ENCODE measurements at places on chromosomes 5 and 9.
A peak's percentile ranks its signal among the peaks of the same experiment; 100 is the strongest.

GRCh38 chr5:55865831-55866230, 14.7 kb downstream of the IL31RA start:
- no peak for DNase-seq

DNA sequence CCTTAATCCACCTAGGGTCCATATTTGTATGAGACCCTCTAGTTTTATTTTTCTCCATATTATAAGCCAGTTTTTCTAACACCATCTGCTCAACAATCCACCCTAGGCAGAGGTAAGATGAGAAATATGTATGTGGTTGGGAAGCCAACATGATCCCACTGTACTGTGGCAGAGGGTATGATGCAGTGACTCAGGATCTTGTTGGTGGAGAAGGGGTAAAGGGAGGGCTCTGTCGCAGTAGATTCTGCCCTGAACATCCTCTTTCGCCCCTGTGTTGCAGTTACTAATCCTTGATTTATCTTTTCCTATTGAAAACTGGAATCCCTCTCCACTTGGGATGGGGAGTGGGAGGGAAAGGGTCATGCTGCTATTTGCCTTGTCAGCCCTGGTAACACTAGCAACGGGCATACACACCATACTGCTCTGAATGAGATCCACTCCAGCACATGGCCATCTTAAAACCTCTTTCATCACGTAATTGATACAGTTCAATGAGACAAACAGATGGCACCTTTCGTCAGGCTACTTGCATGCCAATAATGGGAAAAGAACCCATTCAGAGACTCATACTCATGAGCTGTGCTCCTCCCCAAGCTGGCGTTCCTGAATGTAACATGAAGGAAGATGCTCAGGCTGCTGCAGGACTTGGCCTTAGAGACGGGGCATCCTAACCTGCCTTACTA, 63.0 kb downstream of the ADAMTS12 start:
- DNase-seq: no peak

DNA sequence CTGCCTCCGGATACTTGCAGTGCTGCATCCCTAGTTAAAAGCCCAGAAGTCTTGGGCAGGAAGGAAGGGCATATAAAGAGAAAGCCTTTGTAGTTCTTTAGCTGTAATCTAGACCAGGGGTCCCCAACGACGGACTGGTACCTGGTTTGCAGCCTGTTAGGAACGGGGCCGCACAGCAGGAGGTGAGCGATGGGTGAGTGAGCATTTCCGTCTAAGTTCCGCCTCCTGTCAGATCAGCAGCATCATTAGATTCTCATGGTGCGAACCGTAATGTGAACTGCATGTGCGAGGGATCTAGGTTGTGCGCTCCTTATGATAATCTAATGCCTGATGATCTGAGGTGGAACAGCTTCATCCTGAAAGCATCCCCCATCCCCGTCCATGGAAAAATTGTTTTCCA, 1.6 kb upstream of the SMIM15 start:
- DNase-seq: no peak

GRCh38 chr5:36932699-36933098, 56.1 kb downstream of the NIPBL start:
- no peak for DNase-seq

DNA sequence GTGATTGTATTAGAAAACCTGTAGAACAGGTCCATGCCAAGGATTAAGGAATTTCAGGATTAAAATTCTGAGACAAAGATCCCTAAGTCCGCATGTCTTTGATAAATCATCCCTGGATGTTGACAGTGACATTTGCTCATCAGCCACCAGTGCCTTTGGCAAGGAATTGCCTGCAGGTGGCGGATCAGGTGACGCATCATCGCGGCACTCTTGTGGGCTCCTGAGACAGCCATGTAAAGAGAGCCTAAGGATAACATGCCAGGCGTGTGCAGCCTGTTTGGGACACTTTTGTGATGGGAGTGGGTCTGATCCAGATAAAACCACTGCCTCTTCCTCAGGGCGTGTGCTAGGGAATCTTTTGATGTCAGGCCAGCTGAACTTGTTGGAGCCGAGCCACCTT, 40.6 kb downstream of the ADCY2 start:
- no peak for DNase-seq

- no peak for DNase-seq
Observed at GRCh38 chr9:76868897-76869296, 37.0 kb downstream of the PRUNE2 start.

- DNase-seq: no peak
Observed at GRCh38 chr9:107816561-107817021, 327.0 kb upstream of the KLF4 start.

DNA sequence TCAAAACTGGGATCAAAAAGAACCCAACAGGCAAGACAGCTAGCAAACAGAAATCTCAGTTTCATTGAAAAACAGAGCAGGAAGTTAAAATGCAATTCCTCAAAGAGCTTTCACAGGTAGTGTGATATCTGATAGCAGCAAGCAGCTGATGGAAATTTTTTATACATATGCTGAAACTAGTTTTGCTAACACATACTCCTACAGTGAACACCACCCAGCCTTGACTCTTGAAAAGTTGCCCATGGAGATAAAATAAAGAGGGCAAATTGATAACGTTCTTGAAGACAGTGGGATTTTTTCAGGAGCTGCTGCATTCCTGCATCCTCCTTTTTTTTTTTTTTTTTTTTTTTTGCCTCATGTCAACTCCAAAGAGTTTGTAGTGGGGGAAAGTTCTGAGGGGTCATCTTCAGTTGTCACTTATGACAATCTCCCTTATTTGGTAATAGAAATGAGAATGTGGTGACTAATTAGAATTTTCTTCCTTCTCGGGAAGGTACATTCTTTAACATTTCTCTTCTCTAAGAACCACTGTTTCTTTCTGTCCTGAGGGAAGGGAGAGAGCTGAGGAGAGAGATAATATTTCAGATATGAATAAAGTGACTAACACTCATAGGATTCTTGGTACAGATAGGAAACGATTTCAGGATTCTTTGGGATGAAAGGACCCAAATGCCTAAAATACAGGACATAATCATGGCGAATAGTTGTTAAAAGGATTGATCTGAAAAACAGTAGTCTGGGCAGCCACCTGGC, 24.6 kb downstream of the SH3RF2 start:
- no peak for DNase-seq

- DNase-seq: no peak
Observed at GRCh38 chr5:147734894-147735293, 47.6 kb downstream of the JAKMIP2 start.

DNA sequence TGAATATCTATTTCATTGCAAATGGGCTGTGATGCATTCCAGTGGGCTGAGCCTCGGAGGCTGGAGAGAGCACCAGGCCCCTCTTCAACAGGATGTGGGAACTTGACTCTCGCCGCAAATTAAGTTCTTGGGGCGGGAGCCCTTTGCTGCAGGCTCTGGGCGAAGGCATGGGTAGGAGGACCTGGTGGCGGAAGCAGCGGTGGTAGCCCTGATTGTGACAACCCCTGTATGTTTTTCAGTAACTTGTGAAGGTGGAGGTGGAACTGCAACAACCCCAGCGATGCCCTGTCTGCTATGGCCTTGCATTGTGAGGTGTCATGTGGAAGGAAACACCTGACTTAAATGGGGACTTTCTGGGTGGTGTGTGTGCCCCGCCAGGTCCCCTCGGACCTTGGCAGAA, 9.4 kb downstream of the FYB1 start:
- DNase-seq: peak; percentile 74

DNA sequence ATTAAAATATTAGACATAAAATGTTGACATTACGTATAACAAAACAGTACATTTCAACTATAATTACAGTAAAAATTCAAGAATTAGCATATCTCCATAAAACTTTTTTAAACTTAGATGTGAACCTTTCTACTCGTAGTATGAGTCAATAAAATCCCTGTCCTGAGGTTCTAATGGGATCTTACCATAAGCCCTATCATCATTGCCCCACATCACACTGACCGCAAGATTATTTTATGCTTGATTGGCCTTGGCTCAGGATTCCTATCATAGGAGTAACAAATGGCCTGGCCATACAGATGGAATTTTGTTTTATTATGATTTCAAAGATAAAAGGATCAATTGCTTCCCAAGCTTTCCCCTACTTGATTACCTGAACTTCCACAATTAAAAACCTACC, 238.3 kb downstream of the MEF2C start:
- DNase-seq: no peak

GRCh38 chr5:56831773-56832172, 16.4 kb downstream of the MAP3K1 start:
- no peak for DNase-seq

GRCh38 chr9:137648396-137648795, 29.6 kb downstream of the EHMT1 start:
- DNase-seq: no peak

DNA sequence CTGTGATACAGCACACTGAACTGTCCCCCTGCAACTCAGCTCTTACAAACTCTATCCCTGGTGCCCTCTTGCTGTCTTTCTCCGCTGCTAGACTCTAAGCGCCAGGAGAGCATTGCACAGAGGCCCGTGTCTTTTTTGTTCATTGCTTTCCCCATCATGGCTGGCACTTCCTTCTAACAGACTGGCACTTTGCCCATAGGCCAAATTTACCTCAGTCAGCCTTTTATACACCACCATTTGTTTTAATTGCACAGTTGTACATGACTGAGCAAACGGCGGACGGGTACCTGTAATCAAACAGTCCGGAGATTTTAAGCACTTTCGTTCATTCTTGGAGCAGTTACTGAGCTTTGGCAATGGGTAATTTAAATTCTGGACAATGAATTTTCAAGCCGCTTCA, 102.2 kb upstream of the CLINT1 start:
- DNase-seq: no peak

- no peak for DNase-seq
Observed at GRCh38 chr5:134145041-134145757, 30.7 kb downstream of the TCF7 start.

DNA sequence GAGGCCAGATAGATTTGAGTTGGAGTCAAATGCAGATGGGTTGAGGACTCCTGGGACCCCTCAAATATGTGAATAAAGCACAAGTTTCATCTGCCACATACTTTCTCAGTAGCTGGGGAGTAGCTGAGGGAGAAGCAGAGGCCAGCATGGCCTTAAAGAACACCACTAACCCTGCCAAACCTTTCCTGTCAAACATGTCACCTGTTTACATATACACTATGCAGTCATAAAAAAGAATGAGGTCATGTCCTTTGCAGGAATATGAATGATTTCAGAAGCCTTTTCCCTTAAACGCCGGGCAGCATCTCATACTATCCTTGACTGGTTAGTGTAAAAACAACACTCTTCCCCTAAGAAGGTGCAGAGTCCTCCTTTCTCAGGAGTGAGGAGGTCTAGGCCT, 25.2 kb upstream of the HSD17B4 start:
- DNase-seq: no peak

GRCh38 chr9:98678244-98678842, 30.4 kb downstream of the GABBR2 start:
- no peak for DNase-seq

DNA sequence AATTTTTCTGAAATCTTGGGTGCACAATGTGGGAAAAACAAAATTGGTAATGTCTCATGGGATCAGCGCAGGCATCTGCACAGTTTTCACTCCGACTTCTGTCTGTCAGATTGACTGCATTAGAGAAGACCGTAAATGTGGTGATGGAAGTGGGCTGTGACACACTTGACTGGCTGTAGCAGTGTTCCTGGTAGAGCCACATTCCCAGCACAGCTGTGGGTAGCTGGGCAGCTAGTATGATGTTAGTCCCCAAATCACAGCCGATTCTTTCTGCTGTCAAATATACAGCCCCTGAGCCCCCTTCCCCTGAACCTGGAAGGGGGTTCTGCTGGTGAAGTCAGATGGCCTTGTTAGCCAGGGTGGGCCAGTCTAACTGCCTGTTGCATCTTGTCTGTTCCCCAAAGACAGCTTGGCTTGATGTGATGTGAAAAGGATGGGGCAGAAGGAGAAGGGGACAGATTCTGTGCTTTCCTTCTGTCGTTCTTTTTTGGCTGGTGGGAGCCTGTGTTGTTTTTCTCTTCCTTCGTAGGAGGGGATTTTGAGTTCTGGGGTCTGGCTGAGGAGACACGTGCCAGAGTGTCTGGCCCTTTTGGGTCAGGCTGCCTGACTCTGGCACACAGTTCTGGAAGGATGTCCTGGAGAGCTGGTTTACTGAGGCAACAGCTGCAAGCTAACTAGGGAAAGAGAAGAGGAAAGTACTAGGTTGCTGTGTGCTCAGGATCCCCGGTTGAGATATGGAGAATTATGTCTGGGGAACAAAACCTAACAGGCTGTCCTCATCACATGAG, 66.4 kb upstream of the SPRY4 start:
- DNase-seq: no peak

Measured in stimulated activated CD8-positive, alpha-beta memory T cell treated with anti-CD3 and anti-CD28 coated beads, Interleukin-7, amount 100 ng/mL, for 48 hours (primary cell).